Activated T-cell treated with anti-CD3 and anti-CD28 coated beads for 4 hours (primary cell): ENCODE measurements at places on chromosomes 2 and 18.

GRCh38 chr2:61759005-61759404 lies 94.9 kb downstream of the FAM161A start:
- no peak for DNase-seq

- no peak for DNase-seq
These were observed 115.6 kb upstream of the ST6GAL2 start for GRCh38 chr2:107001551-107001950.

DNA sequence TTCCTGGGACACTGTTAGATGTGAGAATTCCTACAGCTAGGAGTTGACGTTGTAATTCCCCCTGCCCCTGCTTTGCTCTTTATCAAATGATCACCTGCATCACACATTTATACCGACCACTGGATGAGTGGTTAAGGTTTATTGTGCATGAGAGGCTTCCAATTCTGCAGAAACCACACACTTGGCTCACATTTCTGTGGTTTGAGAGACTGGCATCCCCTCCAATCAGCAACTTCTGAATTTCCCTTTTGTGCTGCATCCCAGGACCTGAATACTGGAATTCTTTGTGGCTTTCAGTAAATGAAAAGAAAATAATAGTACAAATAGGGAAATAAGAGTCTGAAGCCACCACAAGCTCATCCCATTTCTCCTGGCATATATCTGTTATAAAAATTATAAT lies 628.7 kb upstream of the PIK3C3 start:
- DNase-seq, result no peak

GRCh38 chr18:73235491-73235890 lies 367.7 kb upstream of the NETO1 start:
- DNase-seq, result no peak

- DNase-seq, result no peak
These were observed 3.3 kb upstream of the C18orf32 start for GRCh38 chr18:49490246-49490762.

DNA sequence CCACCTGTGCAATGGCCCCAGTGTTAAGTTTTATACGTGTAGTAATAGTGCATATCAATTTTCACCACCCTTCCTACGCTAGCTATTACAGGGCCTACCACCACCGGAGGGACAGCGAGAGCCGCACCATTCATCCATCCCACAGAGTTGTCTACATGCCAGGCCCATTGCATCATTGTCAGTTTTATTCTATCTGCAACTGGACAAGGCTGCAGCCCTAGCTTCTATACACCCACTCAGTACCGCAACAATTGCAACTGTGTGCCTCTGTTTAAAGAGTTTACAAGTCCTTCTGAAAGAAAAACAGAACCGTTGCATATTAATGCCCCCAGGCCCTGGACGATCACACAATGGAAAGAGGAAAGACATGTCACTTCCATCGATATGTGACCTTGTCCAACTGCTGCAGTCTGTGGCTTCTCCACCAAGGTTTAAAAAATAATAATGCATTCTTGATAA lies 58.6 kb downstream of the ZEB2 start:
- DNase-seq, result no peak

DNA sequence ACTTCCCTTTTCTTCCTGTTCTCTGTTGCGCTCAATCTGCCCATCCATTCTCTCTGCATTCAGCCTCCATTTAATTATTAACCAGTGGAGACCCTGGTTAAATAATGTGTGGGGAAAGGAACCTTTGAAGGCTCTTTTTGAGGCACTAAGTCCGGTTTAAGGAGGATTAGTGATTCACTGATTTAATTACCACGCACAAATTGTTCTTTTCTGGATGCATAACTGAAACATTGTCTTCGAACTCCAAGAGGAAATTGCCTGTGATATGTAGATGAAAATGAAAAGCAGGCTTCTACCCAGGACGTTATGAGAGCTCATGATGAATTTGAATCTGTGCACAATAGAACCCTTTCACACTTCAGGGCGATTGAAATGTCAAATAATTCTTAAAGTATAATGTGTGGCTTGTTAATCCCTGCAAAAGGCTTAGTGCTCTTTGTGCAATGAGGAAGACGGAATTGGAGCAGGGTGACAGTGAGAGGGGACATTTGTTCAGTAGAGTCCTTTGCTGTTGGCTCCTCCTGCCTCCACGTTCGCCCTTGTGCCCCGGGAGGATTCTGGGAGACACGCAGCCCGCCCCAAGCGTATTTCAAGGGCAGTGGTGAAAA lies 51.1 kb upstream of the ZNF236 start:
- DNase-seq, result no peak

DNA sequence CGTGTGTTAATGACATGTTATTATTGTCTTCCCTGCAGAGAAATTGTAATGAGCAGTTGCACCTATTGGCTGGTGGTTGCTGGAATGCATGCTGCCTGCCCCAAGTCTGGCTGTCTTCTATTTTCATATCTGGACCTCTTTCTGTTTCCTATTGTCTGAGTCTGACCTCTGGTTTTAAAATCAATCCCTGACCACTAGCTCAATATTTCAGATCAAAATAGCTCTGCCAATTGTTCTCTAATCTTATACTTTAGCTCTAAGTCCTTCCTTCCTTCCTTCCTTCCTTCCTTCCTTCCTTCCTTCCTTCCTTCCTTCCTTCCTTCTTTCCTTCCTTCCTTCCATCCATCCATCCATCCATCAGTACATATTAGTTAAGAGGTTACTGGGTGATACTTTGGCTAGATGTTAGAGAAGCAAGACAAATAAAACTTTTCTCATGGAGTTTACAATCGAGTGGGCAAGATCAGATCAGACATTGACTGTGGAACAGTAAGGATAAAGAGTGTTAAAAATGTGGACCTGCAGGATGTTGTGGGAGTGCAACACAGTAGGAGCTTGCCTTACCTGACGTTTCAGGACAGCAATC lies 417.1 kb downstream of the SOCS6 start:
- no peak for DNase-seq

DNA sequence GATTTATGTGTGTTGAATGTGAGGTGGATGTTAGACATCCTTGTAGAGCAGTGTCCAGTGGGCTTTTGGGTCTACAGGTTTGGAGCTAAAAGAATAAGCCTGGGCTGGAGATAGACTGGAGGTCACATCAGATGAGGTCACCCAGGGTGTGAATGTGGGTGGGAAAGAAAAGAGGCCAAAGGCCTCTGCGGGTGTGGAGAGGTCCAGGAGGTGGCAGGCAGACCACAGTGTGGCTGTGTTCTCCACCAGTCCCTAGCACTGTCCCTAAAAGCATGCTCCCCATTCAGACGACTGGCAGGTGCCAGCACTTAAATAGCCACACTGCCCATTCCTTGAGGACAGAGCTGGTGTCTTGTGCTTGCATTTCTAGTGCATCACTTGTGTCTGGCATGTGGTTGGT lies 4.1 kb downstream of the ATG4B start:
- no peak for DNase-seq

- no peak for DNase-seq
These were observed 74.0 kb downstream of the NAB1 start for GRCh38 chr2:190722835-190723234.

DNA sequence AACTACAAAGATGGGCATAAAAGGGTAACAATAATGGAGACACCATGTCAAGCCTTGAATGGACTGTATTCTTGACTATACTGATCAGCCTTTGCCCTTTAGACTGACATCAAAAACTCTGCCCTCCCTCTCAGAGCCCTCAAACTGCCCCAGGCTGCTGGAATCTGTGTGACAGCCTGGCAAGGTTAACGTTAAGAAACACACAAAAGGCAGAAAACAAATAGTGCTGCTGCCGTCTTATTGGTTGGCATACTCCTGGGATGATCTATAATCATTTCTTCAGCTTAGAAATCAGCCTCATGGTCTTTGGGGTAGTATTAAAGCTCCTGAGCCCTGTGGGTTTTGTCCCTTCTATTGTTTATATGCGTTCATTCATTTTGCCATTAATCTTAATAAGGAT lies 338.0 kb downstream of the DCC start:
- DNase-seq, result no peak

DNA sequence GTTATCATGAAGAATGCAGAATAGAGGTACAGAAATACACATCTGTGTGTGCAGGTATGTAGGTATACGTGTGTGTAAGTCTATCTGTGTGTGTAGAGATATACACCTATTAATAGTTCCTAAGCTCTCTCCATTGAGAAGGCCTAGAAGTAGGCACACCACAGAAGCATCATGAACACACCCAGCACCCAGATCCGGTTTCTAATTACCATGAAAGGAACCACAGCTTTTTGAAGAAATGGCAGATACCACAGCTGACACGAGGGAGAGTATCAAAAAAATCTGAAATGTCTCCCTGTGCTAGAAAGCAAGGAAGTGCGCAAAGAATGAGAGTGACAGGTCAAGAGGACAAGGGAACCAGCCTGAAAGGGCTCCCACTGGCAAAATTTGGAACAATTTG lies 27.7 kb upstream of the AP1S3 start:
- peak; percentile 1 for DNase-seq

- DNase-seq, result no peak
These were observed 2.3 kb upstream of the SERPINB11 start for GRCh38 chr18:63700501-63700900.

DNA sequence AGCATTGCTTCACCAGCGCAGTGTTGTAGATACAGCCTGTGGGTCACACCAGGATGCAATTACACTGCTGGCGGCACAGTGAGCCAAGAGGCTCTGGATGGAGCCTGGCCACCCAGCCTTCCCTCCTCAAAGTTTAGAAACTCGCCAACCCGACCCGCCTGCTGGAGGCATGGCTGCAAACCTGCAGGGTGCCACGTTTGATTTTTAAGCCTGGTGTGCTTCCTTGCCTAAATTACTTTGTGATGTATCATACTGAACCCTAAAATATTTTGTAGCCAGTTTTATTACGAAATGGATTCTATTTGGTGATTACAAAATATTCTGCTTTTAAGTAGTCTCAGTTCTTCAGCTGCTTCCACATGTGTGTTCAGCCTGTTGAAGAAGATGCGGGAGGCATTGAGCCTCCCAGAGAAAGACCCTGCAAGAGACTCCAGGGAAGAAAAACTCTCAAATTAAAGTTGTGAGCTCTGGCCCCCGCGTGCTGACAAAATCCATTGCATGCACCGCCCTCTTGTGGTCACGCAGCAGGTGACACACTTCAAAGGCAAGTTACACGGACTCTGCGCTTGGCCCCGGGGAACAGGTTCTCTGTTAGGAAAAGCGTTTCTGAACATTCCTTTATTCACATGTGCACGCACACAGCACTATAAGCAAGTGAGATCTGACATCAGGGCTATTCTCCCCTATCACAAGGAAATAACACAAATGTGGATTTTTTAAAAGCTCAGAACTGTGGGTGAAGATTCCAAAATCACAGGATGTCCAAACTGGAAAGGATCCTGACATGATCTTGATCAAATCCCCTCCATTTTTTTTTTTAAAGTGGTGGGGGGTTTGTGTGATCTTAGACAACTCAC lies 63.0 kb upstream of the TWIST2 start:
- peak; percentile 37 for DNase-seq

GRCh38 chr2:193549661-193550060 lies 1354.9 kb upstream of the TMEFF2 start:
- no peak for DNase-seq

- DNase-seq, result no peak
These were observed 8.1 kb downstream of the PFN4 start for GRCh38 chr2:24115057-24115456.

DNA sequence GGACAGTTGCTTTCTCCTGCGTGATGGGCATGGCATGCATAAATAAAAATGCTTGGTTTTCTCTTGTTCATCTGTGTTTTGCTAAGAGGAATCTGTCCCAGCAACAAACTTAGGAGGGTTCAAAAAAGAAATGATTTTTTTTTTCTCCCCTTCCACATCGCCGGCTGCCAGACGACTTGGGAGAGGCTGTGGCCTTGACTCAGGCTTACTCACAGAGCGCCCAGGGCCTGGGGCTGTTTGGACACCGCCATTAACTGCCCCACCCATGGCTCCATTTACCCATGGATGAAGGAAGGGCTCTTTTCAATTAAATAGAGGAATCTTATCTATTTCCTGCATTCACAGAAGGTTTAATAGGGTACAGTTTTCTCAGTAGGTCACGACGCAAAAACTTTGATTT lies 22.3 kb upstream of the SERPINB5 start:
- no peak for DNase-seq

- no peak for DNase-seq
These were observed 854.6 kb downstream of the CNTNAP5 start for GRCh38 chr2:124879640-124880039.

- no peak for DNase-seq
These were observed 93.8 kb downstream of the AKAIN1 start for GRCh38 chr18:5103286-5103685.

- no peak for DNase-seq
These were observed 335.7 kb upstream of the UBE2E3 start for GRCh38 chr2:180644709-180645108.

- no peak for DNase-seq
These were observed 33.7 kb downstream of the NFATC1 start for GRCh38 chr18:79429381-79429780.

GRCh38 chr2:6977113-6977741 lies 60.0 kb downstream of the RNF144A start:
- no peak for DNase-seq

- DNase-seq, result no peak
These were observed 20.7 kb downstream of the GNLY start for GRCh38 chr2:85714841-85715240.

DNA sequence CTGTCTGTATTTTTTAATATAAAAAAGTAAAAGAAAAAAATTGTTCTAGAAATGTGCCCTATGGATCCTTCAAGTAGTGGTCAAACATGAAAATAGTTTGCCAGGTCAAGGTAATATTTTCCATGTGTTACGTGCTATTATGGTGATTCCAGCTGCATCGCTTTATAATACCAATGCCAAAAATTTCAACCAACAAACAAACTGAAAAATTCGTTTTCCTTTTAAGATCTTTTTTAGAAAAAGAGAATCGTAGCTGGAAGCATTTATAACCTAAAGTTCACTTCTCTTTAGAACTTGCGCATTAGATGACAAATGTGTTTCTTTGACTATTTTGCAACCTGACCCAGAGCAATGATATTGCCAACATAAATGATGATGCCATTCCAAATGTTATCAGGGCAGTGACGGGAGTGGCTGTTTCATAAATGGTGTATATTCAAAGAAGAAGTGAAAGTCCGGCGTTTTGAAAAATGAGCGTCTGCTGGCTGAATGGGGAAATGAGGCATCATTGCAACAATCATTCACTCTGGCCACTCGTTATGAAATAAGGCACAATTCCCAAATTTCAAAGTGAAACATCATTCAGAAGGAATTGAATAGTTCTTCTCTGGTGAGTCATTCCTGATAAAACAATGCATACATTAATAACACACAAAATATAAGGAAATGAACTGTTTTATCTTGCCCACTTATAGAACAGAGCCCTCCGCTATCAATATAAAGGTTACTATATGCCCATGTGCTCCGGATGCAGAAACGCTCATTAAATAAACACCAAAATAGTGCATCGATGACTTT lies 297.4 kb downstream of the TGIF1 start:
- DNase-seq, result no peak

DNA sequence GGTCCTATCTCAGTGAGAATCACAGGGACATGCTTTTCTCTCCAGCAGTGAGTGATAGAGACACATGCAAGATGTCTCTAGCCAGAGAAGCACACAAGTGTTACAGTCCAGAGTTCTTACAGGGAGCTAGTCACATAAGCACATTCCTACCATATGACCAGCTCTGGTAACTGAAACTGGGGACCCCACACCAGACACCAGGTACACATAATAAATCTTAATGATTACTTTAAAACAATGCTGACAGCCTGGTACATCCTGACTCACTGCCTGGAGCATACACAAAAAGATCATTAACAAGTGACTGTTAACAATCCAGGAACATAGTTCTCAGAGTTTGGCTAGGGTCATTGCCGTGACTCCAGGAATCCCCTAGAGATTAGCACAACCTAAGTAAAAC lies 53.6 kb downstream of the GALNT1 start:
- DNase-seq, result no peak
